Kidney epithelial cell (primary cell): ENCODE measurements at places on chromosomes 3 and 15. TPM values are rescaled to one million over a fixed set of nuclear protein-coding genes. Genes with fewer than 3 reads are reported as not detected.

- DNase-seq: peak; percentile 45
Observed at GRCh38 chr15:89177633-89178306, 43.6 kb downstream of the RLBP1 start.

- no peak for DNase-seq
Observed at GRCh38 chr3:194034346-194035336, 101.3 kb upstream of the HES1 start.

GRCh38 chr15:43317566-43318184 is 12.7 kb downstream of the LCMT2 start:
- DNase-seq: peak; percentile 34

- DNase-seq: no peak
Observed at GRCh38 chr3:153856932-153857331, 264.3 kb upstream of the ARHGEF26 start.

DNA sequence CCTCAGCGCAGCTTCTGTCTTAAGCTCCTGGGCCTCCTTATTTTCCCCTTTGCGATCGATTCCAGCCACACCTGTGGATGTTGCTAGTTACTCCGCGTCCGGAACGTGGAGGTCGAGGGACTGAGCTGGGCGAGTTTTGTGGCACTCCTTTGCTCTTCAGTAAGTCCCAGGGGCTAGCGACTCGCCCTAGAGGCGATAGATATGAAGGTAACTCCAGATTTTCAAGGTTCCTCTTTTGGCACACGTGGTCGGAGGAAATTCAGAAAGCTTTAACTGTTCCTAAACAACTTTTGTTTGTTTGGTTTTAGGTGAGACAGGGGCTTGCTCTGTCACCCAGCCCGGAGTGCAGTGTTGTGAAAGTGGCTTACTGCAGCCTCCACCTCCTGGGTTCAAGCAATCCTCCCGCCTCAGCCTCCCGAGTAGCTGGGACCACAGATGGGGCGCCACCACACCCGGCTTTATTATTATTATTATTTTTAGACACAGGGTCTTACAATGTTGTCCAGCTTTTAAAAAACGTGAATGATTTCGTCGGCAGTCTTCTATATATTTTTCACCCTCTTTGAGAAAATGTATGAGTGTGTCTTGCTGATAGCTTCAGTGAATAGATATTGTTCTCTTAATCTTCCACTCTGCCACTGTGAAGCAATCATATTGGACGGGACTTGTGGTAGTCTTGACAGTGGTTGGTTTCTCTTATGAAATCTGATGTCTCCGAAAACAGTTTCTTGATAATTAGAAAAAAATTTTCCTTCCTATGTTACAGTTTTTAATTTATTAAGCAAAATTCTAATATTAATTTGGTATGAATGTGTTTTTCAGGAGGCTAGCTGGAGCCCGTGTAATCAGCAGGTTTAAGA is 785 bp downstream of the MFSD1 start:
- no peak for DNase-seq

DNA sequence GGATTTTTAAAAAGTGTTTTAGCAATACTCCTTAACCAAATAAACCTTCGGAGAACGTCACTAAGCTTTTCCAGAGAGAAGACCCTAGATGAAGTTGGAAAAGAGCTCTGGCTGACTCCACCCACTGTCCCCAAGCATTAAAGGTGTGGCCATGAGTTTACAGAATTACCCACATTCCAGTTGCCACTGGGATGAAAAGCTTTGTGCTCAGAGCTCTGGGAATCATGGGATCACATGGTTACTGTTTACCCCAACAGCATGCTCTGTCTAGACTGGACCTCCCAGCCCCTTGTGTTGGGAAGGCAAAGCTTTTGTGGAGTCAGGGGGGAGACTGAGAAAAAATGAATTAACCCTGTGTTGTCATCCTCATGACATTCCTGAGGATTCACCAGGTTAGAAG is 55.3 kb downstream of the CCK start:
- no peak for DNase-seq

DNA sequence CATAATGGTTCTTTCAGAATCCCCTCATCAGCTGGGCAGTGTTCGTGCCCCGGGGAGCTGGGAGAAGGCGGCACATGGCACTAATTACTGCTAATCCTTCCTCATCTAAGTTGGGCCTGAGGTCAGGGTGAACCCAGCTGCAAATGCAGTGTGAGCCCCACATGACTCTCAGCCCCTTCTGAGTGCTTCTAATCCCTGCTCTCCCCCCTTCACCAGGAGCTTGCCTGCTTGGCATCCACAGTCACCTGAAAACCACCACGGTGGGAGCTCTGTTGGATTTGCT is 455 bp upstream of the TRPM1 start:
- no peak for DNase-seq

DNA sequence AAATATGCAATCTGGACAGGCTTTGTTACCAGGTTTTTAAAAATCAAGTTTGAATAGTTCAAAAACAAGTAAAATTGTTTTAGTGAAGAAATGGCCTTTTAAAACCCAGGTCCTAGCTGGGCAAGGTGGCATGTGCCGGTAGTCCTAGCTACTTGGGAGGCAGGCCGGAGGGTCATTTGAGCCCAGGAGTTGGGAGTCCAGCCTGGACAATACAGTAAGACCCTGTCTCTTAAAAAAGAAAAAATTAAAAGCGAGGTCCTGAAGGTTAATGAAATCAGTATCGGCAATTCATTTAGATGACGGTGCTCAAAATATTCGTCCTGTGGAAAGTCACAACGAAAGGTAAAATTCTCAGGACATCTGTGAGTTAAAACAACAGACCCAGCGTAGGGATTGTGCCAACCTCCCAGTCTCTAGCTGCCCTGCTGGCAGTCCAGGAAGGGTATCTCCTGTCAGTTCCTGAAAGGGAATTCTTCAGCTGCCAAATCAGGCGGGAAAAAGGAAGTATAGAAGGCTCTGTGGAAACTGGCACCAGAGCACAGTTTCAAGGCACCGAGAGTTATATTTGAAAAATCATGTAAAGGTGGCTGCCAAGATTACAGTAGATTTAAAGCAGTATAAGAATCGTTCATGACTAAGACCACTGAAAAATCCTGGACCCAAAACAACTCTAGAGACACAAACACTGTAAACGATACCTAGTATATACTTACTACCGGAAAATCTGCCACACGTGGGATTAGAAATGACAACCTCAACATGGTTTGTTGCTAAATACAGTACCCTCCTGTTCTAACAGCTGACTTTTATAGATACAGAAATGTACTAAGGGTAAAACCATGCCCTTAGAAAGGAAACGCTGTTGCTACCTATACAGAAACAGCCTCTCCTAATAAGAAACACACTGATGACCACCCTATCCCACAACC is 1.2 kb upstream of the ABHD17C start:
- no peak for DNase-seq

- DNase-seq: peak; percentile 95
Observed at GRCh38 chr3:138694287-138695007, 85.9 kb downstream of the FAIM start.

- DNase-seq: no peak
Observed at GRCh38 chr3:169633105-169633504, 30.4 kb downstream of the MECOM start.

DNA sequence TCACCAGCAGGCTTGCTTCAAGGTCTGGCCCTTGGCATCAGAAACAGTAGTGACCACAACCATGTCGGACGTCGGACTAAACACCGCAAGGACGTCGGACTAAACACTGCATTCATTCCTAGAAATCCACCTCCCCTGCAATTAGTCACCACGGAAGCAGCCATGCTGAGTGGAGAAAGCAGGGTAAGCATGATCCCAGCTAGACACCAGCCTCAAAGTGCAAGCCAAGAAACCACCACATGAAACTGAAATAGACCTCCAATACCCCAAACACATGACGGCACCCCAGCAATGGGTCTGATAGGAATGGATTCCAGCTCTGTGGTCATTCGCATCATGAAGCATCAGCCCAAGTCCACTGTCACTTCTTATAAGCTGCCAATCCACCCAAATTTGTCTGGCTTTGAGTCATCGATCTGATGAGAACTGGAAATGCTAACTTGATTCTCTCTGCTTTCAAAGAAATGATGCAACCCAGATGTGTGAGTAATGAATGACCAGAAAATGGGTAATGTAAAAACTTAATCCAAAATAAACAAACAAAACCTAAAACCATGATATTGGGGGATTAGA is 348.3 kb upstream of the TMCO5A start:
- no peak for DNase-seq

GRCh38 chr3:181729341-181729869 is 17.7 kb downstream of the SOX2 start:
- no peak for DNase-seq

DNA sequence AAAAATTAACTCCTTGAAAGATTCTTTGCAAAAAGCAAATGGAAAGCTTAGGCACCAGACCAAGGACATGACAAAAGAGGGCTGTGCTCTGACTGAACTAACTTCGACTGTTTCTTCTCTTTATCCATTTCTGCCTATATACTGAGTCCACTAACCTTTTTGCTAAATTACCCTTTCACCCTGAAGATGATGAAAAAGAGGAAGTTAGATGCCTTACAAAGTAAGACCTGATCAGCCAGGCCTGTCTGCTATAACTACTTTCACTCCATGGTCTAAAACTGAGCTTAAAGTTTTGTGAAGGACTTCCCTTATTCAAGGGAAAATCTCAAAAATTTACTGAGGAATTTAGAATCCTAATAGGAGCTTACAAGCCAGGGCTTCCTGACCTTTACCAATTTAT is 6.2 kb upstream of the IGSF10 start:
- DNase-seq: no peak

DNA sequence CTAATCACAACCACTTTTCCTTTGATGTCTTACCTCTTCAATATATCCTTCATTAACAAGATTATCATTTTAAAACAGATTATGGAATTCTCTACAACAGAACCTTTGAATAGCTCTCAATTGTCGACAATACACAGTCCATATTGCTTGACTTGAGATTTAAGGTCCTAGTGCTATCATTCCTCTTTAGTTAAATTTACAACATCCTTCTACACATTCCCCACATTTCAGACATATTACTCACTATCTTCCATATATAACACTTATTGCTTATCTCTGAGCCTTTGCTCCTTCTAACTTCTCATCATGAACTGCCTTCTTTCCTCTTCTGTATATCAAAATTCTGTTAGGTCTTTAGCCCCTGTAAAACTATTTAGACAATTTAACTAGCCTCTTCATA is 247.0 kb downstream of the STXBP5L start:
- DNase-seq: no peak

DNA sequence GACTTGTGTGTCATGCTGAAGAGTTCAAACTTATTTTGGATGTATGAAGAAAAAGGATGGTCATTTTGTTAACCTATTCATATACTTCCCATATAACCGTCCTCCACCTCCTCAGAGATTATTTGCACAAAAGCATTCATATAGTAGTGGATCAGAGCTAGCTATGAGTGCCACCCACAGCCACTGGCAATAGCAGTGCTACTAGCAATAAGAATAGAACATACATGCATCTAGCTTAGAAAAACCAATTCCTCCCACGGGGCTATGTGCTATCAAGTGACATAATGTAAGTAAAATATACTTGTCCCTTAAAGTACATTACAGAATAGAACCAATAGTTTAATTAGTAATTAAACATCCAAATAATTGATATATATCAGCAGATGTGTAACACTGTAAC is 10.3 kb upstream of the ZBED2 start:
- DNase-seq: no peak

DNA sequence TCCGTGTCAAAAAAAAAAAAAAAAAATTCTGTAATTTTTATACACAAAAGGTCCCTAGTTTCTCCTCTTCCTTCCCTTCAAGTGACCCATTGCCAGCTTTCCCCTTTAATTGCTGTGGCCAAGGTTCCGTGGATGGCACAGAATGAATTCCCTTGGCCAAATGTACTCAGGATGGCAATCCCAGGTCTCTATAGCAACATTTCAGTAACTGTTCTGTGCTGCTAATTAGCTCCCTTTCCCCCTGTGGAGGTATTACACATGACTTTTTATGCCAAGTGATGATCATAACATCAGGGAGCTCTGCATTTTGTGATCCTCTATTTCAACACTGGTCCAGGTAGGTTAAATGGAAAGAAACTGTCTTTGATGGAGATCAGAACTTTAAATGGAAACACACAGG is at the start of gene OR4F6:
Gene OR4F6, plus strand, starts transcription at position 301 of the 400 bp plus-strand sequence. CDS start 2,211 bp downstream, outside the sequence.
- no peak for DNase-seq

GRCh38 chr15:90561344-90562244 is 31.9 kb downstream of the CRTC3 start:
- no peak for DNase-seq

GRCh38 chr3:129599607-129600006 is 6.9 kb downstream of the PLXND1 start:
- peak; percentile 64 for DNase-seq

DNA sequence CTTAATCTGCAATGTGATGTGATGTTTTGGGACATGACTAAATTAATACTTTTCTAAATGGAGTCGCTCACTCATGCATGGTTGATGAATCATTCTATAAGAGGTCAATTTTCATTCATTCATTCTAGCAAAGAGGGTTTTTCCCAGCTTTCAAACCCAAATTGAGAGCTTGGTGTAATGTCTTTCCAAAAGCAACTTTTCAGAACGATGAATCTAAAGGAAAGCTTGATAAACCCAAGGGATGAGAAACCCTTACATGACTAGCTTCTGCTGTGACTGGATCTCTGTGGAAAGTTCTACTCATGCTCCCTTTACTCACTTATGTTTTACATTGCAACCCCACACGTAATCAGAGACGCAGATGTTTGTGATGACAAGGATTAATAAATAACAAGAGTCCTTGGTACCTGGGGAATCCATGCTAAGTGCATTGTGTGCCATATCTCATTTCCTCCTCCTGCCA is 47.7 kb downstream of the PDZRN3 start:
- DNase-seq: no peak

DNA sequence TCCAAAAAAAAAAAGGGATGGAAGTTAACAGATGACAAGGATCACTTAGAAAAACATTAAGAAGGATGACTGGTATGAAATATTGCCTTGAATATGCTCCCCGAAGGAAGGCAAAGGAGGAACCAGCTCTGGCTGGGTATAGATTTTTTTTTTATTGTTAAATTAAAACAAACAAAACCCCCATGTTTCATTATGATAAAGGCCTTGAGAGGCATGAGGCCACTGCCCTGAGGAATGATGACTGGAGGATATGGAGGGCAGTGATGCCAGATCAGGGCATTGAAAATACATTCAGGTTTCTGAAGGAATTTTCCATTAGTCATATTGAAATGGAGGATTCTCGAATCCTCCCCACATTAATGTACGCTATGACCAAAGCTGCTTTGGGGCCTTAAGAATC is 120.9 kb downstream of the ADAMTS9 start:
- DNase-seq: no peak

- no peak for DNase-seq
Observed at GRCh38 chr3:71051893-71052687, 531.4 kb downstream of the FOXP1 start.

DHFR2 gene
- 2.1 and 2.6 TPM in 2 replicates for total RNA-seq

CSPG5 gene
- total RNA-seq: 0.48 and 0.71 TPM in 2 replicates

GOLGA8M gene
- total RNA-seq: not detected in 2 replicates

LTK gene
- 7.9 and 11.5 TPM in 2 replicates for total RNA-seq

CYFIP1 gene
- total RNA-seq: 110 and 120 TPM in 2 replicates

VILL gene
- 7.8 and 11.6 TPM in 2 replicates for total RNA-seq

KCNAB1 gene
- not detected in 2 replicates for total RNA-seq

GLT8D1 gene
- total RNA-seq: 40.9 and 45.9 TPM in 2 replicates

PRSS50 gene
- 0.07 and 0.29 TPM in 2 replicates for total RNA-seq

ZPLD1 gene
- total RNA-seq: 0.08 and 0.41 TPM in 2 replicates

TNFAIP8L3 gene
- 0.89 and 0.92 TPM in 2 replicates for total RNA-seq

BBS4 gene
- 18.8 and 30.7 TPM in 2 replicates for total RNA-seq

P4HTM gene
- total RNA-seq: 29.0 and 43.2 TPM in 2 replicates
